ENCODE measurements at places on chromosomes 12 and 14. TPM values are rescaled to one million over a fixed set of nuclear protein-coding genes. Genes with fewer than 3 reads are reported as not detected.
A peak's percentile ranks its signal among the peaks of the same experiment; 100 is the strongest.

The DEGS2 gene
- not detected for total RNA-seq

DNA sequence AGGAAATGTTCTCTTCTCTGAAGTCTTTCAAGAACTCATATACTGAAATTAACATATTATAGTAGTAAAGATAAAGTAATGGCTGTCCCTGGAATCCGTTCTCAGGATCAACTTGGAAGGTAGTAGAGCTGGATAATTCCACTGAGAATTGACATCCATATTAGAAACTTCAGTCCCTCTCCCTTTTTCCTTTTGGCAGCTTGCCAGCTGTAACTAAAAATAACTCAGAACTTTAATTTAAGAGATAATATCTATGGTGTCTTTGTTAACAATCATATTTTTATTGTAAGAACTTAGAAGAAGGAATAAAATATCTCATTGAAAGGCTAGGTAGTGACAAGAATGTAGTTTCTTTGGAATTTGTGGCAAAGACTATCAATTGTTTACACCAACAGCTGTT lies 61.4 kb upstream of the PLEKHA5 start:
- no peak for DNase-seq

The IL23A gene
- total RNA-seq = 32.4 TPM

The PTCSC3 gene
- total RNA-seq = not detected

DNA sequence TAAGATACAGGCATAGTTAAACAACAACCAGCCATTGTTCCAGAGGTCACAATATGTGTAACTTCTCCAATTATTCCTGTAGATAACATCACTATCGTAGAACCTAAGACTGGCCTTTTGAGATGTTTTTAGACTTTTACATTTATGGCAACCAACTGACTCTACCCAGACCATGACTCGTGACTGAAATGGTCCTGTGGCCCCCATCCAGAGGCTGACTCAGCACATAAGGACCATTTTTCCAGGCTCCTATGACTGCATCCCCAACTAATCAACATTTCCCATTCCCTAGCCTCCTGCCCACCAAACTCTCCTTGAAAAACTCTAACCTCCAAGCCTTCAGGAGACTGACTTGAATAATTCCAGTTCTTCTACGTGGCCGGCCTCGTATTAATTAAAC lies 52.6 kb upstream of the NID2 start:
- DNase-seq = no peak

DNA sequence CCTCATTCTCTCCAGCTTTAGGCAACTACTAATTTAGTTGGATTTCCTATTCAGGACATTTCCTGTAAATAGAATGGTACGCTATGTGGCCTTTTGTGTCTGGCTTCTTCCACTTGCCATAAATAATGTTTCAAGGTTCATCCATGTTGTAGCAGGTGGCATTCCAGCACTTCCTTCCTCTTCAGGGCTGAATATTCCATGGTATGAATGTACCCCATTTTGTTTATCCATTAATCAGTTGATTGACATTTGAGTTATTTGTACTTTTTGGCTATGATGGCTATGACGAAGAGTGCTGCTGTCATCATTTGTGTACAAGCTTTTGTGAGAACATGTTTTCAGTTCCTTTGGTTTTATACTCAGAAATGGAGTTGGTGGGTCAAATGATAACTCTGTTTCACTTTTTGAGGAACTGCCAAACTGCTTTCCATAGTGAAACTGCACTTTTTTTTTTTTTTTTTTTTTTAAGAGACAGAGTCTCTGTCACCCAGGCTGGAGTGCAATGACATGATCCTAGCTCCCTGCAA lies 6.5 kb upstream of the CDK2AP1 start:
- no peak for DNase-seq

- no peak for DNase-seq
Measured at GRCh38 chr12:9118158-9118557, 2.4 kb upstream of the A2M start.

GRCh38 chr12:47361389-47362021 lies 281.7 kb upstream of the AMIGO2 start:
- peak; percentile 62 for DNase-seq

DNA sequence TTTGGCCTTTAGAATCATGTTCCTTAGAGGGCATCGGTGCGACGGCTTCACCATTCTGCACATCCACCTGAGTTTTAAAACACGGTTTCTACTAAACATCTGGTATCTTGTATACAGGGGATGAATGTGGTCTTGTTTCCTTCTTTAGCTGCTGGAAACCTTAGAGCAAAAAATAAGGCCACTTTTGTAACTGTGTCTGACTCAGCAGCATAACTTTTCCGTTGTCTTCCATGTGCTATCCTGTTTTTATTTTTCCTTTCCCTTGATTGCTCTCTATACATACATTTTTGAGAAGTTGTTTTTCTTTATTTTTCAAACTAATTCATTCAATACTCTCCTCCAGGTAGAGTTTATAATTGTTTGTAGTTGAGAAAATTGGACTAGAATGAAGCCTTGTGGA lies 108.8 kb upstream of the PCED1B start:
- no peak for DNase-seq

The NFE2 gene
- not detected for total RNA-seq

DNA sequence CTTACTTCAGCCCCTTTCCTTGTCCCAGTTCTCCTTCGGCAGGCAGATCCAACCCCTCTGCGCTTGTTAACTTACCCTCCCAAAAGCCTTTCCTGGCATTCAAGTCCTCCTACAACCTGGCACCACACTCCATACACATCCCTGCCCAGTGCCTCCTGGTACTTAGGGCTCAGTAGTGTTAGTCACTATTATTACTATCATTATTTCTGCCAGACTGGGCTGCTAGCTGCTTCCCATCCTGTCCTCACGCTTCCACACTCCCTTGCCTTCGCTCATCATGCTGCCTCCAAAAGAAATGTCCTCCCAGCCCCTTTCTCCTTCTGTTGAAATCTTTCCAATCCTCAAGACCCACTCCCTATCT lies 1.6 kb upstream of the HDAC7 start:
- no peak for DNase-seq

GRCh38 chr12:82873951-82874350 lies 187.2 kb downstream of the TMTC2 start:
- no peak for DNase-seq

The CHGA gene
- total RNA-seq = not detected

The SGPP1 gene
- total RNA-seq = 16.6 TPM

GRCh38 chr14:23008831-23009230 lies 1.1 kb downstream of the C14orf93 start:
- DNase-seq = no peak

- DNase-seq = peak; percentile 14
Measured at GRCh38 chr14:32254952-32255679, 52.0 kb upstream of the RNU6-8 start.

The TMPRSS12 gene
- total RNA-seq = not detected

DNA sequence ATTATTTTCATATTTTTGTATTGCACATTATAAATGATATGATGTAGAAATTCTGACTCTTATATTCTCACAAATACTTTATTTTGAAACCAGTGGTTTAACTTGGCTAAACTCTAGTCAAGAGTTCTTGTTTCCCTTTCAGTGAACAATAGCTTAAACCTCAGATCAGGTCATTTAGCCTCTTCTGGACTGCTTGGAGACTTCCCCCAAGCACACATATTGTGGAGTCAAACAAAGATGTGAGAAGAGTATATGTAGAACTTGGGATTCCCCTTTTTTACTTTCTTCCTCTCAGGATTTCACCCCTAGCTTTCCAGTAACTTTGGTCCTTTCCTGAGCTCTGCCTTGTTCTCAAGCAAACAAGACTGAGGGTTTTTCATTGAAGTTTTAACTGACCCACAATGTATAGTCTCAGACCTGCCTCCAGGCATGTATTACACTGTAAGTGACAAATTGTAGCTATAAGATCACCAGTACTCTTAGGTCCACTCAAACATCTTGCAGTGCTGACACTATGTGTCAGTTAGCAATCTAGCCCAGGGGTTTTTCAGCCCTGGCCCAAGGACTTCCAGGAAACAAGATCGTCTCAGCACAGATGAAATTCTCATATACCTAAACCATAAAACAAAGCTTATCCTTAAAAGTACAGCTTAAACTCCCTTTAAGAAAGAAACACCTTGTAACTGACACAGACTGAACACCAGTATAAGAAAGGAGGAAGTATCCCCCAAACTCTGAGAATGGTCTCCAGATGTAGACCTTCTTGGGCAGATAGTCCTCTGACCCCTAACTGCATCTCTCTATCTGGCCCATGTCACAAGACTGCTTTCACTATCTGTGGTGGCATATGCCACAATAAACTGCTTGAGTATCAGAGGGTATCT lies 98.6 kb downstream of the SLC6A15 start:
- DNase-seq = no peak

The NGB gene
- total RNA-seq = not detected

DNA sequence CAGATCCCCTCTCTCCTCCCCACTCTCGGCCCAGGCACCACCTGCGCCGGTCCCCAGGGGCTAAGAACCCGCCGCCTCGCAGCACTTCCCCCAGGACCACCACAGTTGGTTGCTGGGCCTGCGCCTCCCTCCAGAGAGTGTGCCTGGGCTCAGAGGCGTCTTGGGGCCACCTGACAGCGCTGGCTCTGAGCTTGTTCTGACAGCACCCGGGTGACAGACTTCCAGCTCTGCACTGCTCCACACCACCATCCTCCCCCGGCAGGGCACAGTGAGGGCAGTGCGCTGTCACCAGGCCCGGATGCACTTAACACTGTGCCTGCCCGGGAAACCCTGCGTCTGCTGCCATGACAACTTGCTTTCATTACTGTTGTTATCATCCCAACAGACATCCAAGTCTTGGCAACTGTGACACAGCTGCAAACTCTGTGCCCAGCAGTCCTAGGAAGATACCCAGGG lies 6.6 kb downstream of the BRF1 start:
- DNase-seq = peak; percentile 57

The OR4Q2 gene
- total RNA-seq = not detected

The ANKRD33 gene
- total RNA-seq = not detected

DNA sequence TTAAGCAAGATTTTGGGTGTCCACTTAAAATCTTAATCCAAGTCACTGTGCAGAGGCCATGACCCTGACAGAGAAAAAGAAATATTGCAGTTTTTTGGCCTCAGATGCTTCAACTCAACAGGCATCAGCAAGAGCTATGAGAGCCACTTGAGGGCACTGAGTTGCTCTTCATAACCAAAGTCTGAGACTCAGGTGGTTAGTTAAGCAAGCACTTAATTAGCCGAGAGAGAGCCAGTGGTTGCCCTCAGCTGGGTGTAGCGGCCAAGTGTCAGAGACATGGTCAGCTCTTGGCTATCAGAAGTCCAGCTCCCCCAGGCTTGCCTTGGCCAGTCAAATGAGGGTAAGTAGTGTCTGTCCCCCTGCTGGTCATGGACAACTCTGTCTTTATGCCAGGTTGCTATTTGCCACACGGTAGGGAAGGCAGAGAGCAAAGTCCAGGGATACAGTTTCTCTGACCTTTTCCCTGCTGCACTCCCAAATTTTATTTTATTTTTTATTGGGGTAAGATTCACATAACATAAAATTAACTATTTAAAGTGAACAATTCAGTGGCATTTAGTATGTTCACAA lies 9.0 kb upstream of the KRT71 start:
- no peak for DNase-seq

The DCAF11 gene
- 74.1 TPM for total RNA-seq

DNA sequence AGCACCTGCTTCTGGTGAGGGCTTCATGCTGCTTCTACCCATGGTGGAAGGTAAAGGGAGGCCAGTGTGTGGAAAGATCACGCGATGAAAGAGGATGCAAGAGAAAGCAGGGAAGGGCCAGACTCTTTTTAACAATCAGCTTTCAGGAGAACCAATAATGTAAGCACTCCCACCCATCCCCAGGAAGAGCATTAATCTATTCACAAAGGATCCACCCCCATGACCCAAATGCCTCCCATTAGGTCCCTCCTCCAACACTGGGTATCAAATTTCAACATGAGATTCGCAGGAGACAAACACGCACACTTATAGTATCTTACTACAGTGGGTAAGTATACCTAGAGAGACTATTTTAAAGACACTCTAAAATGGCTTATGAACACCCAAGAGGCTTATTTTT lies 80.5 kb upstream of the TMCC3 start:
- DNase-seq = no peak

The ABHD12B gene
- total RNA-seq = not detected

DNA sequence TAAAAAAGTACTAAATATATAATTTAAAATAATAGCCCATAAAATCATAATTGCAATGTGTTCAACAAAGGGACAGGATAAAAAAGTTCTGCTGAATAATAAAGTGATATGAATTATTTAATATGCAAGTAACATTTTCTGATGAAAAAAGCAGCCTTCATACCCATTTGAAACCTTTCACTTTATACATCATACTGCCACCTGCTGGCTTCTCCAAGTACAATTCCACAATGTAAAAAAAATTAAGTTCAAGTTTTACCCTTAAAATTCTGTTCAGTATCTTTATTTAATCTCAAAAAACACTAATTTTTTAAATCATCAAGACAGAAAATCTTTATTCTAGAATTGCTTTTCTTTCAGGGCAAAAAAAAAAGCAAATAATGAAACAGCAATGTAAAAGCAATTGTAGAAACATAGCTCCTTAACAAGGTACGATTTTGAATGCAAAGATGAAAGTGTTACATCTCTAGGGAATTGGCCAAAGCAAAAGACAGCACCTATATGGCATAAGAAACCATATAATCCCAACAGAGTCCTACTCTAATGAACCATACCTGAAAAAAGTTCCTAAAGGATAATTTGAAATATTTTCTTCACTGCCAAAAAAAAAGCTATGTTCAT lies 15.0 kb downstream of the MDM1 start:
- DNase-seq = no peak

The LAG3 gene
- total RNA-seq = 0.75 TPM

DNA sequence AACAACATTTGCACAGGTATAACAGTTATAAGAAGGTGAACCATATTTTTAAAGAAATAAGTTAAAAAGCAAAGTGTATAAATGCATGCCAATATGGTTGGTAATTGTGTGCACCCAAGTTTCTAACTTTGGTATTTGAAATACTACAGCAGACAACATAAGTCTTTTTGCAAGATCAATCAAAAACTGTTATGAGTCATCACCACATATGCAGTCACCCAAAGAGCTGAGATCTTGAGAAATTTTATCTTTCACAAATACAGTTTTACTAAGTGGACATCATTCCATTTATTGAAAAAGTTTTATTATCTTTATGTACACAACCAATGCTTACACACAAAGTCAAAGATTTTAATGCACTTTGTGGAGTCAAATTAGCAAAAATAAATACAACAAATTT lies 7.0 kb upstream of the ACSS3 start:
- DNase-seq = no peak

The LTB4R gene
- 9.6 TPM for total RNA-seq

- DNase-seq = no peak
Measured at GRCh38 chr12:13367973-13368372, 171.4 kb downstream of the EMP1 start.

DNA sequence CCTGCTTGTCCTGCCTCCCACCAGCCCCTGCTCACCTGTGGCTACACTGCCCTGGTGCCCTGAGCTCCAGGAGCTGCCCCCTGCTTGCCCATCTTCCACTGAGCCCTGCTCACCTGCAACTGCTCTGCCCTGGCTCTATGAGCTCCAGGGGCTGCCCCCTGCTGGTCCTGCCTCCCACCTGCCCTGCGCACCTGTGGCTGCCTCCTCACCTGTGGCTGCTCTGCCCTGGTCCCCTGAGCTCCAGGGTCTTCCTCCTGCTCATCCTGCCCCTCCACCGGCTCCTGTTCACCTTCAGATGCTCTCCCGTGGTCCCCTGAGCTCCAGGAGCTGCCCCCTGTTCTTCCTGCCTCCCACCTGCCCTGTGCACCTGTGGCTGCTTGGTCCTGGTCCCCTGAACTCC lies 247.6 kb downstream of the TMEM121 start:
- DNase-seq = no peak

- DNase-seq = no peak
Measured at GRCh38 chr12:11805043-11805442, 155.6 kb downstream of the ETV6 start.

All from naive thymus-derived CD8-positive, alpha-beta T cell (primary cell).